ENCODE measurements at places on chromosomes 12 and 14.

GRCh38 chr14:98940693-98941437 is 331.1 kb downstream of the BCL11B start:
- DNase-seq = no peak

DNA sequence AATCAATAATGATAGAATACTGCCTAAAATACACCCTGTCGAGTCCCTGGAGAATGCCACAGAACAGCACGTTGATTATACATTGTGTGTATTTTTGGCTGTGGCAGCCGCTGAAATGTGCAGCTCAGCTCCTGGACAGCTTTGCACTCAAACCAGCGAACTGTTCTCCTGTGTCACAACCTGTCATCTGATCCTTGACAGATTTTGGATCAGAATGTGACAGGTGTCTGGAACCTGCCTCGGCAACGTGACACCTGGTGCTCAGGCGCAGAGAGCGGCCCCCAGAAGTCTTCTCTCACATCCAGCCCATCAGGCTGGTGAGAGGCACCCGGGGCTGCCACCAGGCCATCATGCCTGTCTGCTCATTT is 19.3 kb downstream of the MVK start:
- DNase-seq = no peak

DNA sequence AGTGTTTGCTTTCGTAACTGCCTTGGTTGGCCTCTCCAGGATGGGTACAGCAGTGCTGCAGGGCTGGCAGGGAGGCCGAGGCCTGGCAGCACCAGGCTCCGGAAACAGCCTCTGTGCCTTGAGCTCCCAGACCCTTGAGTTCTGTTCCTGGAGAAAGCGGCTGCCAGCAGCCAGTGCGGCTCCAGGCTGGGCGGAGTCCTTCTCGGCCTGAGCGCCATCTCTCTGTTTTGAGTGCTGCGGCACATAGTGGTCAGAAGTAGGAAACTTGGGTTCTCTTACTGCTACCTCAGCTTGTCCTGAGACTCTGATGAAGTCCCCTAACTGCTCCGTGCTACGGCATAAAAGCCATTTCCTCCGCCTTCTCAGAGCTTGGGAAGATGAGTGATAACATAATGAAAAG is 65.9 kb downstream of the KCNA1 start:
- DNase-seq = no peak

DNA sequence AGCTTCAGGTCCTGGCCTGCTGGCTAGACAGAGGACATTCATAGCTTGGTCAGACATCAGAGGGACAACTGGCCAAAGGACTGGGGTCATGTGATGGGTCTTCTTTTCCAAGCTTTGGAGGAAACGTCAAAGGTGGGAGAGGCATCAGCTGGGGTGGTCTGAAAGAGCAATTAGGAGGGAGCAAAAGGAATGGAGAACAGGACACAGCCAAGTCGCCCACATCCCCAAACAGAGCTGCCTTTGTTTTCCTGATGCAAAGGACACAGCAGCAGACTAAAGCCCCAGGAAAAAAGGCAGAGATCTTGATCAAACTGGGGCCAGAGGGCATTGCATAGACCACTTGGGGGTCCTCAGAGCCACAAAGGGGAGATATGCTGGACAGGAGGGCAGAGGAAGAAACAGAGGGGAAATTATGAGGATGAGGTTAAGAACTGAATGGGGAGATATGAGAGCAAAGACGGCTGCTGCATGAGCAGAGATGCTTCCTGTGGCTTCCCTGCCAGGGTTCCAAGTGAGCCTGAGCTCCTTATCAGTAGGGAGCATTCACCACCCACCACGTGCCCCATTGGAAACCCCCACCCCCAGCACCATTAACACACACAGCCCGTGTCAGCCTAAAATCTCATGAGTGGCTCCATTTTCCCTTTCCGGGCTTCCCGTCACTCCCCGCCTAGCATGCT is 62.4 kb downstream of the ANO2 start:
- no peak for DNase-seq

DNA sequence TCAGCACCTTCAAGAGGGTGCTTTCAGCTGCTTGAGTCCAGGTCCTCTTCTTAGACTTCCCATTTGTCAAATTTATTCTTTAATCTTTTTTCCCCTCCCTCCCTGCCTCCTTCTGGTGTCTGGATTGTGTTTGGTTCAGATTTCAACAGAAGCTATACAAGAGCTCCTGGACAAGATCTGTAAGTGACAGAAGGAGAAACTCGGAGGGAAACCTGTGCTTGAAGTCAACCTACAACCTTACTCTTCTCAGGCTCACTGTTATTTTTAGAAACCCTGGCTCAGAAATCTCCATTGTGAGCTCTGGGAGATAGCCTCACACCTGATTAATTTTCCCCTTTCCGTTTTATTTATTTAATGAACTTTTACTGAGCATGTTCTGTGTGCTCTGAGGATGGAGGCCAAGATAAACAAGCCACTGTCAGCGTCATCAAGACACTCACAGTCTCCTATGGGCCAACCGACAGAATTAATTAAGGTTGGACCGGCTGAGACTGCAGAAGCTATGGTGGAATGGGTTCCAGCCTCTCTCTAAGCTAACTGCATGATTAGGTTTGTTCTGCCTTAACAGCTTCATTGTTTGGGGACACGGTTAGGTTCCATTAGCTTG is 13.5 kb downstream of the PDE1B start:
- DNase-seq = no peak

DNA sequence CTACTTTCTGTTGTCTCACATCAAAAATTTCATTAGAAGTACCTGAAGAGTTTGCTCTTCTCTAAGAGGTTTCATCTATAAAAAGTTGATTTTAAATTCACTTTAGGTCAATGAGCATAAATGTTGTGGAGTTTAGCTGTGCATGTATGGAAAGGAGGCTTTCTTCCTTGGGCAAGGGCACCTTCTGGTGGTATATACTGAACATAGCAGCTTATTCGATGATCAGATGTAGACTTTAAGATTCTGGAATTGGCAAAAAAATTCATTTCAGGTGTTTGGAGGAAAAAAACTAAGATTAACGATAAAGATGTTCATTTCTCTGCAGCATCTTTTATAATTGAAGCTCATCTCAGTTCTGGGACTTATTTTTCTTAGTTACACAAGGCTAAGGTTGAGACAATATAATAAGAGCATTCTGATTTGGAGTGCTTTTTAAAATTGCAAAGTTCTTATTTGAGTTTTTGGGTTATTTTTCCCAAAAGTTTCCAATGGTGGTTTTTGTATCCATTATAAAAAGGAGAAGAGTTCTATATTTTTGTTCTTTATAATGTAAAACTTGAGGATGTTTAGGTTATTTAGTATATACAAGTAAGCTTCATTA is 46.8 kb downstream of the TMEM117 start:
- DNase-seq = peak; percentile 51

DNA sequence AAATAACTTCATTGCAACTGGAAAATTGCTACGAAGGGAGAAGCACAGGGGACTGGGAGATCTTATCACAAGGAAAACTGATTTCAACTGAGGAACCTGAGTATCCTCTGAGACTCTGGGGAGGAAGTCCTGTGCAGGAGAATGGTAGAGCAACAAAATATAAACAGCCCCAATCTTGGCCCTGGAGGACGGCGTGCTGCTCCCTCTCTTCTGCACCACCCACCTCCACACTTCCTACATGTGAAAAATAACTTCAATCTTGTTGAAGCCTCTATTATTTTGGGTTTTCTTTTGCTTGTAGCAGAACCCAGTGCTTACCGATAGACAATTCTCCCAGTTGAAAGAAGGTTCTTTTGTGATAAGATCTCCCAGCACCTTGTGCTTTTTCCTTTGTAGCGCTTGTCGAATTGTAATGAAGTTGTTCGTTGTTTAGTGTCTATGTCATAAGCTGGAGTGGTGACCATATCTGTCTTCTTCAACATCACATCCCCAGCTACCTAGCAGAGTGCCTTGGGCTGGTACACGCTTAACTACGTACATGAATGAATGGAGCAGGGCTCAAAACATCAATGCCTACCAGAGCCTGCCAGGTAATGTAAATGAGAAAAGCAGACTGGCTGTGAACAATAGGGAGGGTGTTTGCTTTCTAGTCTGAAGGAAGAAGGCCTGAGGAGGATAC is 2.8 kb upstream of the CD4 start:
- no peak for DNase-seq

DNA sequence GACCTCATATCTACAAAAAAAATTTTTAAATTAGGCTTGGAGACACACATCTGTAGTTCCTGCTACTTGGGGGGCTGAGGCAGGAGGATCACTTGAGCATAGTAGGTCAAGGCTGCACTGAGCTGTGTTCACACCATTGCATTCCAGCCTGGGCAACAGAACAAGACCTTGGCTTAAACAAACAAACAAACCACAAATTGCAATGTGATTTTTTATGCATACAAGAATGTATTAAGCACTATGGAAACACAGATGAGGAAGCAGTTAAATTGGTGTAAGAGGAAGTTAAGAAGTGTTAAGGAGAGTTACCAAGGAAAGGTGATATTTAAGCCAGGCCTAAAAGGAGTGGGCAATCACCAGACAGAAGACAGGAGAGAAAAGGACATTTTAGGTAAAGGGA is 83.6 kb upstream of the HECTD1 start:
- DNase-seq = peak; percentile 33

DNA sequence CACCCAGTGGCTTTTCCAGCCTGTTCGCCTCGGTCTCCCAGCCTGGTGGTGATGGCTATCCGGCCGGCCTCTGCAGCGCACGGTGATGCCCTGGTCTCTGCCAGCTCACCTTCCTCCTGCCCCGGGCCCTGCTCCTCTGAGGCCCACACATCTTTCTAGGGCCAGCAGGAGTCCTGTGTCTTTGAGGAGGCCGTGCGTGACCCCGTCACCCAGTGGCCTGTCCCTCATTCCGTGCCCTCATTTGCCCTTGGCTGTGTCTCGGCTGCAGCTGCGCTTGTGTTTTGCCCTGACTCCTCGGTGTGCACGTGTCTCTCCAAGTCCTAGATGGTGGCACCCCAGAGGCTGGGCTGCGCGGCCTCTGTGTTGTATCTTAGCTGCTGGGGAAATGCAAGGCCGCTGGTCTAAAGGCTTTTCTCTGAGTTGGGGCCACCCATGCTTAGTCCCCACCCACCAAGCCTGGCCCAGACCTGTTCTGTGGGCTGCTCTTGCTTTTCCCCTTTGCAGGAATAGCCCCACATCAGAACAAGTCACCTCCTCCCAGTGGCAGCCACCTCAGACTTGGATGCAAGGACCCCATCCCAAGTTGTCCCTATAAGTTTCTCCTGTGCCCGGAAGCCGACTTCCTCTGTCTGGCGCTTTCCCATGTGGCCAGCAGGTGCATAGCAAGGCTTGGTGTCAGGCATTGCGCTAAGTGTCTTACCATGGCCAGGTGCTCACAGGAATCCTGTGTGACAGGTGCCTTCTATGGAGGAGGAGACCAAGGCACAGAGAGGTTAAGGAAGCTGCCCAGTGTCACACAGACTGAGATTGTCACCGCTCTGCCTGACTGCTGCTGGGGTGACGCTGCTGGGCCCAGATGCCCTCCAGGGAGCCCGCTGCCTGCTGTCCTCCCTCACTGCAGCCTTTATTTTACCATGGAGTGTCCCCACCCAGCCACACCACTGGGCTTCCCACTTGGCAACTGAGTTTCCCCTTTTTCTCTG is 64.5 kb downstream of the TSPAN9 start:
- DNase-seq = no peak

DNA sequence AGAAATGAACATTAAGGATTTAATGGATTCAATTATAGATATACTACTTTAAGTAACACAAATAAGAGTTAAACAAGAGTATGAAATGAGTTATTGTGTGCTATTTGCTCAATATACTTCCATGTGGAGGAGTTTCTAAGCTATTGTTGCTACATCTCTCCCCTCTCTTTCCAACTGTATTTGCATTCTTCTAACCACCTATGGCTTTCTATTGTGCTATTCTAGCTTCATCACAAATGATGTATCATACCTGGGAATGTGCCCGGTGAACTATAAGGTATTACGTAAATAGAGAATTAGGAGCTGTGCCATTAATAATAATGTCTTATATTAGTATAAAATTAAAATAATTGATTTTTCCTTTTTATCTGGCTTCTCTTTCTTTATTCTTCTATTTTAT is 87.1 kb upstream of the PLEKHG7 start:
- no peak for DNase-seq

DNA sequence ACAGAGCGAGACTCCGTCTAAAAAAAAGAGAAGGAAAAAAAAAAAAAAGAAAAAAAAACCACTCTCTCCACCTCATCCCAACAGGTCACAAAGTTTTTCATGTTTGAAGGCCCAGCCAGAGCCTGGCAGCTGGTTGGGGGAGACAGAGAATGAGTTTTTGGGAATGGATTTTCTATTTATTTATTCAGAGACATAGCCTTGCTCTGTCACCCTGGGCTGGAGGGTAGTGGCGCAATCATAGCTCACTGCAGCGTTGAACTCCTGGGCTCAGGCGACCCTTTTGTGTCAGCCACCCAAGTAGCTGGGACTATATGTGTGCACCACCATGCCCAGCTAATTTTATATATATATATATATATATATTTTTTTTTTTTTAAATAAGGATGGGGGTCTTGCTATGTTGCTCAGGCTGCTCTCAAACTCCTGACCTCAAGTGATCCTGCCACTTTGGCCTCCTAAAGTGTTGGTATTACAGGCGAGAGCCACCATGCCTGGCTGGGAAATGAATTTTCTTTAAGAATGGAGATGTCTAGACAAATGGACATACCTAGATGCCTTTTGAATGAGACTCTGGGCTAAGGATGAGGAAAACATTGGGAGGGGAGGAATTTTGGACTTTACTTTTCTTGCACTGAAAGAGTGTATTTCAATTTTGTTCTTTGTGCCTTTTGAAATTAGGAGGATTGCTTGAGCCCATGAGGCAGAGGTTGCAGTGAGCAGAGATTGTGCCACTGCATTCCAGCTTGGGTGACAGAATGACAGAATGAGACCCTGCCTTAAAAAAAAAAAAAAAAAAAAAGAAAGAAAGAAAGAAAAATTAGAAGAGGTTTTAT is 16.9 kb upstream of the PPP1R1A start:
- no peak for DNase-seq

- DNase-seq = peak; percentile 76
Measured at GRCh38 chr14:91996948-91997371, 42.9 kb downstream of the TRIP11 start.

DNA sequence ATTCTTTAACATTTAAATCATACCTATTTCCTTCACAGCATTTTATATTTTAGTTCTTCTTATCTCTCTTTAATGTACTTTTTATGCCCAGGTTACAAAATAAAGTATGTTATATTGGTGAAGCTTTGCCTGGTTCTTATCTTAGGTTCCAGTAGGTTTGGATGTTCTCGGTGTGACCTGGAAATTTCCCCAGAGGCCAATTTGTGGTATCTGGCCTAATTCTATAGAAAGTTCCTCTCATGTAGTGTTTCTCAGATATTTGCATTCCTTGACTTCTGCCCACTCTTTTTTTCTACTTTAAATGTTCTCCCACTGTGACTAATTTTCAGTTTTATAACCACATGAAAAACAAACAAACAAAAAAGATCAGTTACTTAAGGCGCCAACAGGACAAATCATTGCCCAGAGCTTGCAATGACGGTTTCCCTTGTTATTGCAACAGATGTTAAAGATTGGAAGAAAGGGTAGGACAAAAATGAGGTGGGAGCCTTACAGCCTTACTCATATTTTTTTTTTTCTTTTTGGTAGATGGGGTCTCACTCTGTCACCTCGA is 41.2 kb upstream of the PPM1H start:
- DNase-seq = peak; percentile 38

All from EL (cell line).